Brain microvascular endothelial cell (primary cell): ENCODE measurements at places on chromosomes 7 and 10.

DNA sequence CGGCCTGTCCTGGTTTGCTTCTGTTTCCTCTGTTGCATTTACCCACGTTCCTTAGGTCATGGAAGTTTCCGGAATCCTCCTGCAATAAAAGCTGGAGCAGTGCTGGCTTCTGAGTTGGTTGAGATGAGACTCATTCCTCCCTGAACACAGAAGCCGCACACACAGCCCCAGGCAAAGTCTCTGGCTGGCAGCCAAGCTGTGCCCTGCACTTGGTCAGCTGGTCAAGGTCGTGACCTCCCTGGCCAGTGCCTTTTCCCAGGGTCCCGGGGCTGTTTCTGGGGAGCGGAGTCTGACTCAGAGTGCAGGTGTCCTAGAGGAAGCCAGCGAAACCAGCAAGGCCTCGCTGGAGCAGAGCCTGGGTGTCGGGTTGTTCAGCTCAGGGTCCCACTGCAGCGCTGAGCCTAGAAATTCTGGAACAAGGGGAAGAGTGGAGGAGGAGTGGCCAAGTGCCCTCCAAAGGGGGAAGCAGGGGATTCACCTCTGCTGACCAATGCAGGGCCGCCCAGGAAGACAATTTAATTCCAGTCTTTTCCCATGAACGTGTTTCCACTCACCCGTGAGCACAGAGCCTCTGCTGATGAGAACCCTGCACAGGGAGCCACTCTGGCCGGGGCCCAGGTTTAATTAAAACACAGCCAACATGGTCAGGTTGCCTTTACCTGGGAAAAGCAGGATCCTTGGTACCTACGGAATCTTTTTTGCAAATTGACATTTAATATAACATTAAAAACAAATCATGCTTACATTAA is 245.5 kb upstream of the PPP2R2D start:
- DNase-seq: no peak

DNA sequence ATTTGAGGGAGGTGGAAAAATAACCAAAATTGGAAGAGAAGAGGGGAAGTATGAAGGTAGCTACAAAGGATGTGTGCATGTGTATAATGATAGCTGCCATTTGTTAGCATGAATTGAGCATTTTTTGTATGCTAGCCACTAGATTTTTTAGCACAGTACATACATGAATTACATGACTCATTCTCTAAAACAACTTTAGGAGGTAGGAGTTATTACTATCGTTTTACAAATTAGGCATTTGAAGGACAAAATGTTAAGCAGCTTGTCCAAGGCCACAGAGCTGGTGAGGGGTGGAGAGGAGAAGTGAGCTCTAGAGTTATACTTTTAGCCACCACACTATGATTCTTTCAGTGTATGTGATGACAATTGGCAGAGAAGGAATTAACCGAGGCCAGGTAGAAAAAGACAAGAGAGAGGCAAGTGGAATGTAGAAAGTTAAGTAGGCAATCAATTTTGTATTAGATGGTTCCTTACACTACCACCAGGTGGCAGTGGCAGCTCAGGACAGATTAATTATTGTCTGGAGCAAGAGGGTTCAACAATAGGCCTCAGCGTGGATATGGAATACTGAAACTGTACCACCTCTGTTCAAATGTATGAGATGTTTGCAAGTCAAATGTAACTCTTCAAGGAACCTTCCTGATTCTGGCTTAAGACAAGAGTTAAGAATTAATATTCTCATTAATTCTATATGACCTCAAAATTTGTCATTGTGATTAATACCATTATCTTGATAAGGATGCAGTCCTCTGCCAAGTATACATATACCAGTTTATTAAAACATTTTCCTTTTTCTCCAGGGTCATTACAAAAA is 128.0 kb downstream of the MBL2 start:
- DNase-seq: peak; percentile 49

- no peak for DNase-seq
These were observed 1222.1 kb upstream of the AUTS2 start for GRCh38 chr7:68376131-68376661.

GRCh38 chr7:39360038-39360437 is 206.2 kb upstream of the YAE1 start:
- DNase-seq: no peak

DNA sequence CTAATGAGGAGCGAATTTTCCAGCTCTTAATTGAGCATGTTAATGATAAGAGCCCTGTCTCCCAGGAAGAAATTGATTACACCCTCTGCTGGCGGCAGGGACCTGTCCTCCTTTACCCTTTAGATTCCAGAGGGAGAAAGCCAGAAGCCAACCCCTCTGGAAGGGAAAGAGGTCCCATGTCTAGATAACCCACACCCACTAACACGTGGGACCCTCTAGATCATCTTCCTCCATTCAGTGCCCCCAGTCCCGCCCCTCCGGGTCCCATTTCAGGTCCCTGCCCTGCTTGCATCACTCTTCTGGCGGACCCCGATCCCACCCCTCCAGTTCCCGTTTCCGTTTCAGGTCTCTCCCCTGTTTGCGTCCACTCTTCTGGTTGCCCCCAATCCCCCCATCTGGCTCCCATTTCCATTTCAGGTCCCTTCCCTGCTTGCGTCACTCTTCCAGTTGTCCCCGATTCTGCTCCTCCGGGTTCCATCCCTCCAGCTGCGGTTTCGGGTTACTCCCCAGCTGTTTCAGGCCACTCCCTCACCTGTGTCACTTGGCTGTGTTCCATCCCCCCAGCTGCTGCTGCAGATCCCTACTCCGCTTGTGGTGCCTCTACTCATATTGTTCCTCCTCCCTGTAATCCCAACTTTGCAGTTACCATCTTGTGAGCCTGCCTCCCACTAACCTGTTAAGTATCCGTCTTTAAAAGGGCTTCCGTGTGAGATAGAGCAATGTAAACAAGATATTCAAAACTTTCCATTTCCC is 202.4 kb downstream of the SH2D4B start:
- DNase-seq: no peak

GRCh38 chr7:3168869-3169268 is 125.2 kb upstream of the CARD11 start:
- no peak for DNase-seq

GRCh38 chr10:70834441-70835151 is 18.8 kb downstream of the SGPL1 start:
- no peak for DNase-seq

DNA sequence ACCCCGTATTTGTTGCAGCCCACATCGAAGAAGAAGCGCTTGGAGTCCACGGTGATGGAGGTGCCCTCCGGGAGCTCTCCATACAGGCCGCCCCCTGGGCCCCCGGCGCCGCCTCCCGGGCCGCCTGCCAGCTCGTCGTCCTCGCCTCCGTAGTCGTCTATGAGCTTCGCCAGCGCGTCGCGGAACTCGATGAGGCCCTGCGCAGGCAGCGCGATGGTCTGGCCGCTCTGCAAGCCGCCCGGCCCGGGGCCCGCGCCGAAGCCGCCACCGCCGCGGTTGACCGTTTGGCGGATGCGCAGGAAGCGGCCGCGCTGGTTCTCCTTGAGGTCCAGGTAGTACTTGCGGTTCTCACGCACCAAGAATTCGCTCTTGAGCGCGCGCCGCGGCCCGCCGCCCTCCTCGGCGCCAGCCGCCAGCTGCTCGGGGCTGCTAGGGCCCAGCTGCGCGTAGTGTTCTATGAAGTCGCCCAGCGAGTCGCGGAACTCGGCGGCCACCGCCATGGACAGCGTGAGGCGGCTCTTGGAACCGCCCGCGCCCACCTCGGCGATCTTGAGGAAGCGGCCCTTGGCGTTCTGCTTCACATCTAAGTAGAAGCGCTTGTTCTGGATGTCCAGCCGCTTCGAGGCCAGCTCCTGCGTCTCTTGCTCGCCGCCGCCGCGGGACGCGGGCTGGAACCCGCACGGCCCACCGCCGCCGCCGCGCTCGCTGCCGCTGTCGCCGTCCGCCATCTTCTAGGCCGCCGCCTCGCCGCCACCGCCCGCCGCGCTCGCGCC is 523 bp downstream of the PURB start:
- peak; percentile 48 for DNase-seq

DNA sequence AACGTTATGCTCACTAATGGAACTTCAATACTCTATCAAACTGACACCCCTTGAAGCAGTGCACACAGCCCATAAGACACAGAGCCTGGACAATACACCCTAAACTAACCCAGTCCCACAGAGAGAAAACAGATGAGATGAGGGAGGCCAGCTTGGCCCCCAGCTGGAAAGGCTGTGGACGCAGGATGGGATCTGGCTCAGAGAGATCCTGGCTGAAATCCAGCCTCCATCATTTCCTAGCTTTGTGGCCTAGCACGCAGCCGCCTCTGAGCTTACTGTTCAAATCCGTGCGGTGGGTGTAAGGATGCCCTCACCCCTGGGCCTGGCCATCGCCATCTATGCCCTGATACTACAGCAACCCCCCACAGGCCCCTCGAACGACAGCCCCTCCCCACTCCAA is 32.7 kb downstream of the SNX8 start:
- no peak for DNase-seq

- no peak for DNase-seq
These were observed 6.9 kb downstream of the PFKP start for GRCh38 chr10:3074145-3074665.

DNA sequence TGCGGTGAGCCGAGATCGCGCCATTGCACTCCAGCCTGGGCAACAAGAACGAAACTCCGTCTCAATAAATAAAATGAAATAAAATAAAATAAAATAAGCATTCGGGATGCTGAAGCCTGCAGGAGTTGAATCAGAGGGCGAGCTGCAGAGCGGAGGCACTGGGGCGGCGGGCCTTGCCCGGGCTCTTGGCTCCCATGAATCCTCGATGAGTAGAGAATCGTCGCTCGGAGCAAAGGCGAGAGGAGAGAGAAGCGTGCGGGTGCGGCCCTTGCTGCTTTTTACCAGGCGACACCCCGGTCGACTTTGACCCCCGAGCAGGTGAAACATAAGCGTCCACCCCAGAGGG is 168.3 kb downstream of the UBE2H start:
- no peak for DNase-seq

DNA sequence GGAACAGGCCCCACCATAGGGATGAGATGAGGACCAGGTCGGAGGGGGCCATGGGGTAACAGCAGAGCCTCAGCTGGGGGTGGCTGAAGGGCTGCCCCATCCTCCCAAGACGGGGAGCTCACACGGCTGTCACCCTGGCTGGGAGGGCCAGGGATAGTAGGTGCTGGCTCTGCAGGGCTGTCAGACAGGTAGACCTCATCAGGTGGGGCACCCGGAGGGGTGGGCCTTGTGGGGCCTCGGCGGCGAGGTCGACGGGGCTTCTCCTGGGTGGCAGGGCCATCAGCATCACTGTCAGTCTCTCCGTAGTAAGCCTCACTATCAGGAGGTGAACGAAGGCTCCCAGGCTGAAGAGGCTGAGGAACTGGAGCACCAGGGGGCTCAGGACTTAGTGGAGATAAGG is 2.6 kb downstream of the SYNPO2L start:
- no peak for DNase-seq

- DNase-seq: no peak
These were observed 874.6 kb downstream of the LRMDA start for GRCh38 chr10:76305930-76306615.

DNA sequence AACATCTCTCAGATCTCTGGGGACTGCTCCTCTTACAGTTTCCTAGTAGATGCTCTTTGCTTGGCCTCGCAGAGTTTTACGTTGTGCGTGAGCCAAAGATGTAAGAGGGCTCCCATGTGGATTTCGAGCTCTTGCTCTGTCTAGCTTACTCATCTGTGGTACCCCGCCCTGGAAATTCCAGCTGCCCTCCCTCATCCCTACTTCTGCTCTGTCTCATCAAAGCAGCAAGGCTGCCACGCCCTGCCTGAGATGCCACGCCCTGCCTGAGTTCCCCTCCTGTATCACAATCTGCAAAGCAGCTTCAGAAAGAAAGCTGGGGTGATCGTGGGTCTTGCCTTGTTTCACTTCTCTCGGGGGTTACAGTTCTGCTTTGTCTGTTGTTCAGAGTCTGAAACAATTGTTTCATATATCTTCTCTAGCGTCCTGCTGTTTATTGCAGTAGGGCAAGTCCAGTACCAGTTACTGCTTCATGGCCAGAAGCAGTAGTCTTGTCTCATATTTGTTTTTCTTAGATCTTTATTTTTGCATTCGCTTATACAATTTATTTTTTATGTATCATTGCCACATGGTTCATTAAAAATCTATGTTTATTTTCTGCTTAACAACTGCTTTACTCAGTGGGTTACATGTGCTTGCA is 36.1 kb upstream of the CCNY start:
- DNase-seq: peak; percentile 52
